ENCODE measurements at places on chromosomes 5 and 9. TPM values are rescaled to one million over a fixed set of nuclear protein-coding genes. Genes with fewer than 3 reads are reported as not detected.

- no peaks in the 10 kb centered on the region for H3K4me1 ChIP-seq
- H3K27ac ChIP-seq = no peak overlapping the region
- no peak for DNase-seq
These were observed 86.4 kb downstream of the DCP2 start for GRCh38 chr5:113062869-113063508.

DNA sequence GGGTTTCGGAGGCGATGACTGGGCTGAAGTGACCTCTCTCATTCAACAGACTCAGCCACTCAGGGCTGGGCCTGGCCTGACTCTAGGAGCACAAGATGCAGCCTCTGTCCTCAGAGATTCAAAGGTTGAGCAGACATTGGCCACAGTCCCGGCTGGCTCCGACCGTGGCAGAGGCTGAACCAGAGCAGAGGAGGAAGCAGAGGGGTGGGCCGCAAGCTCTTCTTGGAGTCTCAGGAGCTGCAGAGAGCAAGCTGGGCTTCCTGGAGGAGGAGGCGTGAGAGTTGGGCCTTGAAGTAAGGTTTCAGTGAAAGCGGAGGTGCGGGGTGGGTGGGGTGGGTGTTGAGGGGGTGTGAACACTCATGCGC is 37.6 kb downstream of the ALG2 start:
- H3K4me3 ChIP-seq = no peak overlapping the region
- no peak for DNase-seq

DNA sequence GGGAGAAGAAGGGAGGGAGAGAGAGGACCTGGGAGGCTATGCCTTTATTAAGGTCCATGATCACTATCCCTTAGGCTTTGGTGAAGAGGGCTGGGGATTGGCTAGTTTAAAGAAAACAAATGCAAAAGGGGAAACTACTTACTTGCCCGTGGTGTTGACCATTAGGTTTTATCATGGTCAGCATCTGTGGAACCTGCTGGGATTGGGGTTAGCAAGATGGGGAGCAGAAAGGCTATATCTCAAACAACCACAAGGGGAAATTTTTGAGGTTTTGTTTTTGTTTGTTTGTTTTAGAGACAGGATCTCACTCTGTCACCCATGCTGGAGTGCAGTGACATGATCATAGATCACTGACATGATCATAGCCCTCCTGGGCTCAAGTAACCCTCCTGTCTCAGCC is 9.0 kb upstream of the RAD23B start:
- H3K4me3 ChIP-seq = no peak overlapping the region
- H3K27me3 ChIP-seq = no peaks in the 10 kb centered on the region
- peaks cover 44% of the 10 kb centered on the region for H3K4me1 ChIP-seq
- no peak for DNase-seq

- H3K27me3 ChIP-seq = no peaks in the 10 kb centered on the region
- H3K36me3 ChIP-seq = no peaks in the 10 kb centered on the region
- no peak overlapping the region for H3K27ac ChIP-seq
- H3K4me3 ChIP-seq = no peak overlapping the region
- no peak for DNase-seq
These were observed 134.0 kb downstream of the SLC1A3 start for GRCh38 chr5:36740259-36740898.

GRCh38 chr5:135241536-135241935 is 157.5 kb downstream of the MACROH2A1 start:
- H3K4me3 ChIP-seq = no peak overlapping the region
- no peak overlapping the region for H3K27ac ChIP-seq
- H3K27me3 ChIP-seq = no peaks in the 10 kb centered on the region
- peak; percentile 8 for DNase-seq

DNA sequence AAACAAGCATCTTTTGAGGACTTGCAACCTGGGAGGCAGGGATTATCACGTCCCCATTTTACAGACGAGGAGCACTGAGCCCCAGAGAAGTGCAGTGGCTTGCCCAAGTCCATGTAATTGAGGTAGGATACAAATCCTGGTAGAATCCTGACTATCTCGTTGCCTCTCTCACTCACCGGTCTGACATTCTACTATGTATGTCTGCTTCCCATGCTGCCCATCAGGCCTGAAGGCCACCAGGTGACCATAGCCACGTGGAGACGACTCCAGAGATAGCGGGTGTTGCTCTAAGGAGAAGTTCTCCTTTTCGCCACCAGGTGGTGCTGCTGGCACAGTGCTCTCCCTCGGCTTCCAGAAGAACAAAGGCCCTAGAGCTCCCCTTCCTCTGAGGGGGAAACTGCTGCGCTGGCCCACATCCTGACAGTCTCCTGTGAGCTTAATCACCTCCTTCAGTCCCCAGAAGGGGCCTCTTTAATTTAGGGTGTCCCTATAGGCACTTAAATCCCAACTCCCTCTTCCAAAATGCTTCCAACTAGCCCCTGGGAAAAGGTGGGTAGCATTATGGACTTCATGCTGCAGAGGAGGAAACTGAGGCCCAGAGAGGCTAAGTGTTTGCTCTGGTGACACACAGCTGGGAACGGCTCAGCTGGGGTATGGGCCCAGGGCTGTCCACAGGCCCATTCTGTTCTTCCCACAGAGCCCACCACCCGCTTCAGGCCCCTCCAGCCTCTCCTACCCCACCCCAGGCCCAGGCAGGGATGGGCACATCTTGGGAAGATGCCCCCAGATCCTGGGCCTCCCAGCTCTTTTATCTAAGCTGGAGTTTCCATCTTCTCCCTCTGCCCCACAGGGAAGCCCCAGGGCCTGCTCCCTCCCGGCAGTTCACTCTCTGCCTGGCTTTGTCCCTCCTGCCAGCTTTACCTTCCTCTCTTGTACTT is 6.4 kb downstream of the SLC34A1 start:
- DNase-seq = peak; percentile 89
- peaks cover 22% of the 10 kb centered on the region for H3K4me1 ChIP-seq
- H3K4me3 ChIP-seq = no peak overlapping the region
- H3K36me3 ChIP-seq = no peaks in the 10 kb centered on the region

DNA sequence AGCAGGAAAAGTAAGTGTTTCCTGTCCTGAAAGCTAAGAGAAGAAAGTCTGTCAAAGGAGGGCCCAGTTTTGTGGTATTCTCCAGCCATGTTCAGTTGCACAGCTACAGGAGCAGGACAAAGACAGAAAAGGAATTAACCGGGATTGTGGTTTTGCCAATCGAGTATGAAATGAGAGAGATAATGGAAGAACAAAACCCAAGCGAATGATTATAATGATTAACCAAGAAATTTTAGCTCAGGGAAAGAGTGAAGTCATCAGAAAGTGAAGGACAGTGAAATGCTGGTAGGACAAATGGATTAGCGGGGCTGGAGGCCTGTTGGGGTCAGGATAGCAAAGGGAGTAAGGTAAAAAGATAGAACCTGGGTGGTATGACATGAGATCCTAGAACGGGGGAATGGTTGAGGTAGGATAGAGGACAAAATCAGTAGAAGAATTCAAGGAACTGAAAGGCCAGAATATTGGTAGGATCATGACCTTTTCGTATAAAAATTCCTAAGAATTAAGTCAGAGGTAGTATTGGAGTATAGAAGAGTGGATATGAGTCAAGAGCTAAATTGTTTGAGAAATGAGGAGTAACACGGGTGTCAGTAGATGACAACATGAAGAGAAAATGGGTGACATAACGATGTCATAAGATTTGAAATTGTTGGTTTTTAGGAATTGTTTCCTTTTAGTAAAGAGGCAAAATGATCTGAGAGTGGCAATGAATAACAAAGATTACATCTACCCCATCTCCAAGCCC is 52.8 kb downstream of the DIAPH1 start:
- H3K36me3 ChIP-seq = no peaks in the 10 kb centered on the region
- H3K27me3 ChIP-seq = no peaks in the 10 kb centered on the region
- no peak for DNase-seq
- no peak overlapping the region for H3K4me3 ChIP-seq

DNA sequence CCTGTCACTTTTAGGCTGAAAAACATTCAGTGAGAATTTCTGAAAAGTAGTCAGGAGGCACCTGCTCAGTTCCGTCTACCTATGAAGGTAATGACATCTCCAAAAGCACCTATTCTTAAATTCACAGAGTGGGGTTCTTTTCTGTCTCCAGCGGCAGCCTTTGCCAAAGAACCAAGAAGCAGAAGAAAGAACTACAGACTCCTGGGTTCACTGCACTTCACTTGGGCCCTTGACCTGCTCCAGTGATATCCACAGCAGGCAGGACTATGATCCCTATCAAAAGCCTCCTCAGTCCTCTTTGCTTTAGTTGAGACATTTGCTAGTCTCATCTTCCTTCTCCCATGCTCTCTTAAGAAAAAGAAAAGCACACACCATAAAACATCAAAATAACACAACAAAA is 19.7 kb upstream of the PLPP6 start:
- no peak overlapping the region for H3K4me3 ChIP-seq
- no peaks in the 10 kb centered on the region for H3K27me3 ChIP-seq
- H3K36me3 ChIP-seq = no peaks in the 10 kb centered on the region

GRCh38 chr5:74503-75109 is 17.4 kb upstream of the PLEKHG4B start:
- H3K4me3 ChIP-seq = no peak overlapping the region
- DNase-seq = no peak
- H3K27me3 ChIP-seq = no peaks in the 10 kb centered on the region
- no peaks in the 10 kb centered on the region for H3K36me3 ChIP-seq
- no peak overlapping the region for H3K27ac ChIP-seq
- peaks cover 9% of the 10 kb centered on the region for H3K4me1 ChIP-seq

DNA sequence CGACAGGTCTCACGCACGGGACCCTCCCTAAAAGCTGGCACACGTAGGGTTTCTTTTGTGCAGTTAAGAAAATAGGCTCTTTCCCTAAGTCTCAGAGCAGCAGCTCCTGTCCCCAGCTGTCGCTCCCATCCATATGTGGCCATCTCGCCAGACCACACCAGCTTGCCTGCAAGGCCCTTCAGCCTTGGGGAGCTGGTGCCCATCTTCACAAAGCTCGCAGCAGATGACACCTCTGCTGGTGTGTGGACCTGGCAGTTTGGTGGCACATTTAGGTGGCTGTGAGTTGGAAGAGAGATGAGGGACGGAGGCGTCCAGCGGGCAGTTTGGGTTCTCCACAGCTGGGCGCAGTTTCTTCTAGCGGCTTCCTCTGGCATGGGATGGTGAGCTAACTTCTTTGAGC is 239.0 kb downstream of the FANCC start:
- peak overlapping the region; percentile 53 for H3K27ac ChIP-seq
- peaks cover 12% of the 10 kb centered on the region for H3K36me3 ChIP-seq
- H3K4me1 ChIP-seq = peaks cover 39% of the 10 kb centered on the region

DNA sequence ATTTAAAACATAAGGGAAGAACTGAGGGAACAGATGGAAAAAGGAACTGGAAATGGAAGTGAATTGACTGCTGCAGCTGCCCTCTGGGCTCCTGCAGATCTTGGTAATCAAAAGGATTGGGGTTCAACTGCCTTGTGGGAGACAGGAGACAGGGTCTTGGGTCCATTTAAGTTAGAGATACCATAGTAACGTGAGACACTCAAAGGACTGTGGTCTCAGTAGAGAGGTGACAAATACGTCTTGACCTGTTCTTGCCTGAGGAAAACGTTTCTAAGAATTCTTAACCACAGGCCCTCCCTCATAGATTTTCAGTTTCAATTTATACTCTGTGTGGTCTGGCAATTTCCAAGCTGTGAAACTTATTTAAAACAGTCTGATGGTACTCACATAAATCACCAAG is 100.8 kb upstream of the DHFR start:
- no peak overlapping the region for H3K4me3 ChIP-seq
- H3K36me3 ChIP-seq = no peaks in the 10 kb centered on the region
- no peaks in the 10 kb centered on the region for H3K27me3 ChIP-seq
- no peak for DNase-seq
- H3K27ac ChIP-seq = no peak overlapping the region
- no peaks in the 10 kb centered on the region for H3K4me1 ChIP-seq

DNA sequence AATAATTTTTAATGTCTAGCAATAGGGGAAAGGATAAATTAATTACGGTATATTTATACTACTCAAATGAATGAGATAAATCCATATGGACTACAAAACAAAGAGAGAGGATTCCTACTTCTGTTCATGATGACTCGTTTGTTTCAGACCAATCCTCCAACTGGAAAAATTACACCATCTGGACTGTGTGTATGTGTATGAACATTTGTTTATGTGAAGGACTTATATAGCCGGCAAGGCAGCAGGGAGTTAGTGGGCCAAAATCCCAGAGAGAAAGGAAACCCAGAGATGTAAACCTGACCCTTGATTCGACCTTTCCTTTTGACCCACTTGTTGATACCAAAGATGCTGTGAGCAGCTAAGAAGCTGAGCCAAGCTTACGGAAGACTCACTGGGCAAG is 20.1 kb downstream of the PDE6A start:
- no peaks in the 10 kb centered on the region for H3K36me3 ChIP-seq
- no peaks in the 10 kb centered on the region for H3K4me1 ChIP-seq
- no peak overlapping the region for H3K4me3 ChIP-seq
- H3K27ac ChIP-seq = no peak overlapping the region

GRCh38 chr5:87119588-87119987 is 148.1 kb upstream of the RASA1 start:
- no peak overlapping the region for H3K4me3 ChIP-seq
- H3K36me3 ChIP-seq = no peaks in the 10 kb centered on the region
- H3K27me3 ChIP-seq = no peaks in the 10 kb centered on the region
- H3K27ac ChIP-seq = no peak overlapping the region
- no peak for DNase-seq
- H3K4me1 ChIP-seq = no peaks in the 10 kb centered on the region

GRCh38 chr5:148386041-148386440 is 2.3 kb downstream of the FBXO38 start:
- peak overlapping the region; percentile 21 for H3K27ac ChIP-seq
- peaks cover 16% of the 10 kb centered on the region for H3K4me1 ChIP-seq
- no peak for DNase-seq
- H3K4me3 ChIP-seq = no peak overlapping the region
- H3K36me3 ChIP-seq = no peaks in the 10 kb centered on the region

The FGF10 gene
- total RNA-seq = not detected

The PCDHGC3 gene
- total RNA-seq = 1.3 TPM

The LCP2 gene
- total RNA-seq = not detected

The MAMDC2 gene
- total RNA-seq = not detected

The RANBP17 gene
- 31.8 TPM for total RNA-seq

The EIF4EBP3 gene
- 7.6 TPM for total RNA-seq

The MPDZ gene
- total RNA-seq = 0.23 TPM

The DMRT2 gene
- total RNA-seq = 0.61 TPM

The GOLM1 gene
- 60.0 TPM for total RNA-seq

The SHOC1 gene
- total RNA-seq = not detected

The TNC gene
- total RNA-seq = 17.6 TPM

The SCGB3A2 gene
- total RNA-seq = not detected

The SLC6A7 gene
- total RNA-seq = not detected

The CEL gene
- 1.9 TPM for total RNA-seq

The PELO gene
- total RNA-seq = 25.9 TPM

Measured in Caco-2 (cell line).